ENCODE measurements at places on chromosomes 3 and 15.

- DNase-seq = no peak
These were observed 530 bp upstream of the TUBGCP5 start for GRCh38 chr15:23039917-23040281.

- no peak for DNase-seq
These were observed 8.2 kb upstream of the ESYT3 start for GRCh38 chr3:138426211-138426610.

GRCh38 chr3:62812631-62813030, 62.6 kb downstream of the CADPS start:
- no peak for DNase-seq

- no peak for DNase-seq
These were observed 973.6 kb downstream of the EPHA3 start for GRCh38 chr3:90080988-90081387.

DNA sequence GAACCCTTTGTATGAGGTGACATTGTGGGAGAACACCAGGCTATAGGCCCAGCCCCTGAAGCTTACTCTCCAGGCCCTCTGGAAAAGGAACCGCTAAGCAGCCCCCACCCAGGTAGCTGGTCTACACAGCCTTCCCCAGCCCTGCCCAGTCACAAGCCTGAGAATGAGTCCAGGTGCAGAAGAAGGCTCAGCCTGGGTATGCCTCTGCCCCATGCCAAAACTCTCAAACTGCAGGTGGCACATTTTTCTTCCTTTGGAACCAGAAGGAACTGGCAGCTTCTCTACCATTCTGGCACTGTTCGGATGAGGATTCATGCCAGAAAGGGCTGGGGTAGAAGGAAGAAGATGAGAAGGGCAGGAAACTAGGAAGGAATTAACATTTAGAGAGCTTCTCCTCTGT, 23.7 kb upstream of the TBC1D21 start:
- no peak for DNase-seq

- no peak for DNase-seq
These were observed 28.2 kb downstream of the UBE3A start for GRCh38 chr15:25410649-25411048.

DNA sequence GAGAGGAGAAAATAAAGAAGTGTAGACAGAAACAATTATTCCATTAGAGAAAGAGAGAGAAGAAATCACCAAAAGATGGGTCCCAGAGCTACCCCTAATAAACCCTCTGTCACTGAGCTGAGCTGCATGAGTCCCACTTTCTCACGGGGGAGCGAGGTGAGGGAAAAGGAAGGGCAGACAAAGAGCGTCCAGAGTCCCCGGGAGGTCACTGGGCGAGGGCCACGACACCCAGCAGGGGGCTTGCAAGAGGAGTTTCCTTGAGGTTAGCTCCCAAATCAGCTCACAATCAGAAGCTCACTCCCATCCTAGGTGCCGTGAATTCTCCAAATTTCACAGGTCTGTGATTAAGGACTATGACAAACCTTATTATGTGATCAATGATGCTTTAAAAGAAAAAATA, 62.3 kb downstream of the XXYLT1 start:
- no peak for DNase-seq

DNA sequence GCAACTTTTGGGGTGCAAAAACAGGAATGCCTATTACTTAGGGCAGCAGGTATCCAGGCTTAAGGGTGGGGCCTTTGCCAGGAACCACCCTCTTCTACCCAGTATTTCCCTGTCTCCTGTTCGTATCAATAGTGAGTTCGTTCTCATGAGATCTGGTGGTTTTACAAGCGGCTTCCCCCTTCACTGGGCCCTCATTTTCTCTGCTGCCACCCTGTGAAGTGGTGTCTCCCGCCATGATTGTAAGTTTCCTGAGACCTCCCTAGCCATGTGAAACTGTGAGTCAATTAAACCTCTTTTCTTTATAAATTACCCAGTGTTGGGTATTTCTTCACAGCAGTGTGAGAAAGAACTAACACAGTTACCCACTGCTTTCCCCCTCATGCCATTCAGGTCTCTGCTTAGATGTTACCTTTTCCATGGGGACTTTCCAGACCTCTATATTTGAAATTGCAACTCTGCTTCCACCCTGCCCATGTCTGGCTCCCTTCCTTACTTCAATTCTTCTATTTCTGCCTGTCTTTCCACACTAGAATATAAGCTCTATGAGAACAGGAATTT, 23.9 kb upstream of the TRA2B start:
- DNase-seq = no peak

GRCh38 chr3:46862369-46863025, 747 bp downstream of the MYL3 start:
- no peak for DNase-seq

DNA sequence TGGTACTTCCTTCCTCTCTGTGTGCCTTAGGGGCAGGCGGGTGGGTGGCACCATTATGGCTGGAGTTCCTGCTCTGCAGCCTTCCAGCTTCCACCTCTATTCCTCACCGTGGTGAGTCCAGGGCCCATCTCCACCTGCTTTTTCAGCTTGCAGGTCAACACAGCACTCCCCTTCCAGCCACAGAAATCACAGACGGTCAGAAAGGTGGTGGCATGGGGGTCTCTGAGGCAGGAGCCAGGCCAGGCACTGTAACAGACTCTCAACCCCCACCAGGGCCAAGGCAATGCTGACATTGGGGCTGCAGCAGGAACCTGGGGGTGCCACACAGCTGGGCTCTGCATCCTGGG, 16.6 kb downstream of the KLF15 start:
- no peak for DNase-seq

- no peak for DNase-seq
These were observed 849 bp upstream of the HDAC11 start for GRCh38 chr3:13479332-13479581.

- DNase-seq = peak; percentile 75
These were observed 306.4 kb downstream of the MAGI1 start for GRCh38 chr3:65732051-65732935.

- DNase-seq = peak; percentile 86
These were observed 16.1 kb upstream of the CSPG5 start for GRCh38 chr3:47594792-47595191.

DNA sequence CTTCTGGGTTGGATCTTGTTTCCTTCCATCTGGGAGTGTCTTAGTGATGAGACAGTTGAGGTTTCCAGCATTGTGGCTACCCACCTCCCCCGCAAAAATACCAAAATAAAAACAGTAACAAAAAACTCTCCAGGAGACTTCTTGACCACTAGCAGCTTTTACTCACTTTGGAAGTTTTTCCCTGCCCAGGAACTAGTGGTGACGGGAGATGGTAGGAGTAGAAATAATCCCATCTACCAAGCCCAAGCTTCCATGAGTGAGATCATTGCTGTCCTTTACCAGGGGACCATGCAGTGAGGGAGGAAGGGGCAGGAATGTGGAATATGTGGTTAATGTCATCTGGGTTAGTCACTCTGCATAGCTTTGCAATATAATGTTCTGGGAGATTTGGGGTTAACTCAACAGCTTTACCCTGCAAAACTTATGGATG, 187.7 kb downstream of the ITPR1 start:
- no peak for DNase-seq

GRCh38 chr15:63277893-63278456, 570 bp downstream of the APH1B start:
- DNase-seq = peak; percentile 23

DNA sequence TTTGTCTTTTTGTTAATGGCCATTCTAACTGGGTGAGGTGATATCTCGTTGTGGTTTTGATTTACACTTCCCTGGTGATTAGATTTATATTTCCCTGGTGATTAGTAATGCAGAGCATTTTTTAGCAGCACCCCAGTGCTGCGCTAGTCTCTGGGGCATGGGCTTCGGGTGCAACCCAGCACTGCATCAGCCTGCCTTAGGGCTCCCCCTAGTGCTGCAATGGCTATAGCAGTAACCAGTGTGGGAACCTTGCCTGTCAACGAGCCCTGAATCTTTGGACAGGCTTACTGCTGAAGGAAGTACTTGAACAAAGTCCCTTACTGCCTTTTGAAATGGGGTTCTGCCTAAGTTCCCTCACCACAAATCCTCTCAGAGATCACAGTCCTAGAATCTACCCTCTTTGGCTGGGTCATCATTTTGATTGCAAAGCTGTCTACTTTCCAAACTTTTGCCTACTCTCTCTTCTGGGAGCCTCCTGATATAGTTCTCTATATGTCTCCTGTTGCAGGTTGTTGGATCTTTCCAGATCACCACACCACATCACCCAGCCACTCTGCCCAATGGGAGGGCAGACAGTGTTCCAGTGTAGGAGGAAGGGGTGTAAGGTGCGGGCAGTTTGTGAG, 79.2 kb upstream of the CCNL1 start:
- peak; percentile 42 for DNase-seq

DNA sequence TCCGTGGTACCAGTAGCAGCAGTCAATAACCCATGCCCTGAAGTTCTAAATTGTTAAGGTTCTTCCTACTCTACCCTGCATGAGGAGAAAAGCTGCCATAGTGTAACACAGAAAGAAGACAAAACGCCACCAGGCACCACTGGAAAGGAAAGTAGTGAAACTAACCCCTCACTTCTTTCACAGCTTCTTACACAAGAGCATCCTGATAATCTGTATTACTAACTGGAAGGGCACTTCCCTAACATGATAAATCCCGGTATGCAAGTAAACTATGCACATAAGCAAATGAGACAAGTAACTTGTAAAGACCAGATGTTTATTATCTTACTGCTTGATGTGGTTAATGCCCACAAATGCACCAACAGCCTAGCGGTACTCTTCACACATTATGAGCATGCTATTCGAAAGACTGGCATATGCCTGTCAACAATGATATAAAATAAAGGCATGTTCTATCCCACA, 141.3 kb downstream of the ADAM10 start:
- DNase-seq = no peak

DNA sequence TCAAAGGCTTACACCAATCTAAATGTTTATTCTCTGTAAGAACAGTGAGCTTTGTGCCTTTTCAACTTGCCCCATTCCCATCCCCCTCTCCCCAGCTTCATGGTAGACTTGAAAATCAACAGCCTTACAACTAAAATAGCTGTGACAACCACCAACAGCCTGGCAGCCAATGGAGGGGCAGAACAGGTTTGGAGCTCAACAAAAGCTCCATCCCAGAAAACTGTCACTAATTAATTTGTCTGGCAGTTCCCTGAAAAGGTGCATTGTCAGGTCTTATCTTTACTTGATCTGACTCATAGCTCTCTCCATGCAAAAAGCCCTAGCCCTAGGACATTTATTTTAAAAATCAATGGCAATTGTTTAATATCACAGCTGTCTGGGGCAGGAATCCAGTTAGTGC, 22.6 kb downstream of the MTHFS start:
- DNase-seq = no peak

GRCh38 chr15:65194826-65195547, 9.8 kb upstream of the CLPX start:
- DNase-seq = no peak

DNA sequence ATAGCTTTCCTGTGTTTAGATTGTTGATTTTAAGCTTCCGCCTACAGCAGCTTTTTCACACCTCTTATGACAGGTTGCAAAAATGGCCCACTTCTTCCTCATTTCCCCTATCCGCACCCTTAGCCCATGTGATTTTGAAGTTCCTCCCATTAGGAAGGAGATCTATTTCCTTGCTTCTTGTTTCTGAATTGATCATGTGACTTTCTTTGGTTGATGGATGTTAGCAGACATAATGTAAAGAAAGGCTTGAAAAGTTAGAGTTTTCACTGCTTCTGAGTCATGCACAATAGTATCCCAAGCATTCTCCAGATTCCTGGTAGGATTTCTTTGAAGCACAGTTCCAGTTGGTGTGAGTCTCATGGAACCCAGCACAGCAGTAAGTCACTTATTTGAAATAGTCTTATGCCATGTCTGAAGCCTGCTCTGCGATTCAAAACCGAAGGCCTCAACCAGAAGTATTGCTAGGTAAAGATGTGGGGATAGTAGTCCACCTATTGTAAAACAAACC, 76.6 kb downstream of the EDEM1 start:
- DNase-seq = peak; percentile 30

All from trophoblast cell (in vitro differentiated cells and primary cell).